Type B pancreatic cell (in vitro differentiated cells): ENCODE measurements at places on chromosomes 7 and 10. TPM values are rescaled to one million over a fixed set of nuclear protein-coding genes. Genes with fewer than 3 reads are reported as not detected.

Gene OR13A1
- 0.14 TPM in 2 replicates for total RNA-seq

Gene ASB4
- 0.07 and 0.31 TPM in 2 replicates for total RNA-seq

Gene MACC1
- total RNA-seq = 14.8 and 27.8 TPM in 2 replicates

Gene STAM
- total RNA-seq = 22.2 and 26.3 TPM in 2 replicates

Gene AP4M1
- 25.7 and 28.5 TPM in 2 replicates for total RNA-seq

Gene SFRP4
- total RNA-seq = 0.14 and 4.4 TPM in 2 replicates

Gene OPN4
- total RNA-seq = not detected in 2 replicates

Gene PRF1
- total RNA-seq = not detected in 2 replicates

Gene MEOX2
- 3.0 TPM in 1 of 2 replicates, not detected in the other for total RNA-seq

Gene GTF2IRD2
- total RNA-seq = 18.6 and 20.6 TPM in 2 replicates

Gene PUS7
- 15.5 and 25.4 TPM in 2 replicates for total RNA-seq
